ENCODE measurements at places on chromosomes 2 and 18. TPM values are rescaled to one million over a fixed set of nuclear protein-coding genes. Genes with fewer than 3 reads are reported as not detected.

DNA sequence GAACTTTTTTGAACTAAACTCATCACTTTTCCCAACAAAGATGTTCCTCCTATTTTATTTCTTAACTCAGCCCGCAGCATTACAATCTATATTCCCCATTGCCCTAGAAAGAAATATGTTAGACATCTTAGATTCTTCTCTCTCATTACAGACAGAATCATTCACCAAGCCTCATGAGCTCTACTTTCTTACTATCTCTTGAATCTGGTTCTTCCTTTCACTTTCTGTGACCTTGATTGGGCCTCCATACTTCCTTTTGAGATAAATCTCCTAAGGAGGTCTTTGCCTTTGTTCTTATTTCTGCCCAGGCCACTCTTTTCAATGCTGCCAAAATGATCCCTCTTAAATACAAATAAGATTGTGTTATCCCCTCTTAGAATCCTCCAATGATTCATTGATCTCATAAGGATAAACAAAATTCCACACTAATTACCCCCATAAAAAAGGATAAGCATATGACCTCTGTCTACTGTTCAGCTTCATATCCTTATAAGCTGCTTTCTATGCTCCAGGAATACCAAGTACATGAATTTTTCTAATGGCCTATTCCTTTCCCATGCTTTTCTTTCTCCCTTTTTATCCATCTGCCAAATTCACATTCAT, 400.0 kb downstream of the ARHGAP15 start:
- H3K27me3 ChIP-seq, result no peaks in the 10 kb centered on the region
- no peak overlapping the region for H3K27ac ChIP-seq

Gene OBSL1
- not detected for polyA plus RNA-seq

GRCh38 chr2:25548601-25549000, 124.8 kb downstream of the DTNB start:
- H3K36me3 ChIP-seq, result no peaks in the 10 kb centered on the region
- H3K4me3 ChIP-seq, result no peak overlapping the region
- DNase-seq, result no peak
- no peaks in the 10 kb centered on the region for H3K27me3 ChIP-seq
- H3K4me1 ChIP-seq, result peaks cover 12% of the 10 kb centered on the region
- no peak overlapping the region for H3K27ac ChIP-seq

DNA sequence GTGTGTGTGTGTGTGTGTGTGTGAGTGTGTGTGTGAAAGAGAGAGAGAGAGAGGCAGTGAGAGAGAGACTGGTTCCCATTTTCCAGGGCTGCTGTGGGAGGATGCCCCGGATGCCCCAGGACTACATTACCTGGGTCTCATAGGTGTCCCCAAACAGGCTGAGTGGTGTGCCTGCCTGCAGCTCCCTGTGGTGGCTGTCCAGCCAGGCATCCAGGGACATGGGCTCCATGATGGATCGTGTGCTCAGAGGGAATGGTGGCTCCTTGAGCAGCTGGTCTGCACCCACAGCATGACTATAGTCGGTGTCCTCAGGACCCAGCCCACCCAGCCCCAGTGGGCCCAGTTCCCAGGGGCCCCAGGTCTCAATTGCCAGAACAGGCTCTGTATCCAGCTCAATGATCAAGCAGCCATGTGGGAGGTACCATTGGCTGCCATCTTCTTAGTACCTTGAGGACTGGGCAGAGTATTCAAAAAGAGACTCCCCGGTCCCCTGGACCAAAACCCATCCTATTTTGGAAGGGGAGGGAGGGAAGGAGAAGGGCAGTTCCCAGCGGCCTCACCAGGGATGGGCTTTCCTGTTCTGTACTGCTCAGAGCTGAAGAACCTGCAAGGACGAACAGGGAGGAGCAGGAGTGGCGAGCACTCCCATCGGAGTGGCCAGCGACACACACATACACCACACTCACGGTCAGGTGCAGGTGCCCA, 5.8 kb upstream of the OXER1 start:
- H3K27ac ChIP-seq, result peak overlapping the region; percentile 65
- no peaks in the 10 kb centered on the region for H3K36me3 ChIP-seq
- no peaks in the 10 kb centered on the region for H3K27me3 ChIP-seq
- no peak overlapping the region for H3K4me3 ChIP-seq
- peaks cover 34% of the 10 kb centered on the region for H3K4me1 ChIP-seq

DNA sequence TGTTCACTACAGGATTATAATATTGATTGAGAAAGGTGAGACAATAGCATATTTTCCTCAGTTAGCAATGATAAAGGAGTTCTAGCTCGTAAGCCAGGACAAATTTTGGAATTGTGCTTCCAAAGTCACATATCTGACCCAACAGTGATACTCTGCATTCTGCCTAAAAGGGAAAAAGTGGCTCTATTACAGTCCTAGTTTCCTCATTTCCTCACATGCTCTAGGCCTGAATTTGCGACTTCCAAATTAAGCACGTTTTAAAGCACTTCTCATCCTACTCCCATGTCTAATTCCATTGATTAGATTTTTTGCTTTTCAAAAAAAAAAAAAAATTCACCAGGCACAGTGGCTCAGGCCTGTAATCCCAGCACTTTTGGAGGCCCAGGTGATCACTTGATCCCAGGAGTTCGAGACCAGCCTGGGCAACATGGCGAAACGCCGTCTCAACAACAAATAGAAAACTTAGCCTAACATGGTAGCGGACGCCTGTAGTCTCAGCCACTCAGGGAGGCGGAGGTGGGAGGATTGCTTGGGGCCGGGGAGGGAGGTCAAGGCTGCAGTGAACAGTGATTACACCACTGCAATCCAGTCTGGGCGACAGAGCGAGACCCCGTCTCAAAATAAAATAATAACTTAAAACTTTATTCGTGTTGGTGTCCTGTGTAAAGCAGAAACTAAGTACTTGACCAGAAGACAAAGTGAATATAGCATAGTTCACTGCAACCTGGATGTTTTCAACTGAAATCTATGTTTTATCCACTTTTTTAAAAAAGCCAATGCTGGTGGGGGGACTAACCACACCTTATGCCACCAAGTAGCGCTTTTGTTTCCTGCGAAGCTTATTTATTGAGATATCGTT, 1.5 kb downstream of the ESCO1 start:
- H3K4me3 ChIP-seq, result peak overlapping the region; percentile 100
- H3K27me3 ChIP-seq, result no peaks in the 10 kb centered on the region
- no peaks in the 10 kb centered on the region for H3K36me3 ChIP-seq
- DNase-seq, result no peak
- H3K27ac ChIP-seq, result peak overlapping the region; percentile 100
- H3K4me1 ChIP-seq, result peaks cover 37% of the 10 kb centered on the region

Gene TLK1
- polyA plus RNA-seq, result 20.0 TPM

Gene CNDP1
- not detected for polyA plus RNA-seq

GRCh38 chr2:105111365-105112150, 73.7 kb downstream of the MRPS9 start:
- DNase-seq, result no peak
- no peak overlapping the region for H3K27ac ChIP-seq
- no peaks in the 10 kb centered on the region for H3K36me3 ChIP-seq
- no peak overlapping the region for H3K4me3 ChIP-seq

- H3K27me3 ChIP-seq, result no peaks in the 10 kb centered on the region
- DNase-seq, result no peak
- H3K4me3 ChIP-seq, result no peak overlapping the region
- H3K4me1 ChIP-seq, result no peaks in the 10 kb centered on the region
- H3K36me3 ChIP-seq, result no peaks in the 10 kb centered on the region
These were observed 11.6 kb downstream of the RAMP1 start for GRCh38 chr2:237870754-237871651.

GRCh38 chr2:45734952-45735351, 83.5 kb downstream of the PRKCE start:
- no peaks in the 10 kb centered on the region for H3K36me3 ChIP-seq
- peaks cover 18% of the 10 kb centered on the region for H3K4me1 ChIP-seq
- DNase-seq, result peak; percentile 33
- H3K27me3 ChIP-seq, result no peaks in the 10 kb centered on the region
- no peak overlapping the region for H3K27ac ChIP-seq
- no peak overlapping the region for H3K4me3 ChIP-seq

Gene KCNE4
- polyA plus RNA-seq, result not detected

- H3K4me1 ChIP-seq, result peaks cover 7% of the 10 kb centered on the region
- no peaks in the 10 kb centered on the region for H3K36me3 ChIP-seq
- H3K27me3 ChIP-seq, result no peaks in the 10 kb centered on the region
- DNase-seq, result no peak
- no peak overlapping the region for H3K4me3 ChIP-seq
These were observed 58.7 kb upstream of the ACTR3 start for GRCh38 chr2:113831161-113831560.

Gene ATP8B1
- 0.11 TPM for polyA plus RNA-seq

Gene NOTO
- not detected for polyA plus RNA-seq

- peaks cover 45% of the 10 kb centered on the region for H3K4me1 ChIP-seq
- H3K36me3 ChIP-seq, result no peaks in the 10 kb centered on the region
- H3K27ac ChIP-seq, result peak overlapping the region; percentile 73
- no peaks in the 10 kb centered on the region for H3K27me3 ChIP-seq
These were observed 46.1 kb downstream of the BCL11A start for GRCh38 chr2:60507211-60507965.

DNA sequence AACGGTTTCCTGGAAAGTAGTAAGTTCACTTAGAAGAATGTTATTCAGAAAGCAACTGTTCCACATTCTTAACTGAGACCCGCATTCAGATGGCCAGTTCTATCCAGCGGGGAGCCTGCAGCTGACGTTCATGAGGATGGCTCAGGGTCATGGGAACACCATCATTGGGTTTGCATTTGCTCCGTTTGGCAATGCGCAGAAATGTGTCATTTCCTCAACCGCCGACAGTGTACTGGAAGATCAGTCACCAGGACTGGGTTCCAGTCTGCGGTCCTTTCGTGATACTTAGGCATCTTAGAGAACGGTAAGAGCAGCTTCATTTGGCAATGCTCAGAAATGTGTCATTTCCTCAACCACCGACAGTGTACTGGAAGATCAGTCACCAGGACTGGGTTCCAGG, 104.0 kb downstream of the DNER start:
- no peaks in the 10 kb centered on the region for H3K27me3 ChIP-seq
- H3K27ac ChIP-seq, result no peak overlapping the region
- no peak overlapping the region for H3K4me3 ChIP-seq
- DNase-seq, result no peak
- no peaks in the 10 kb centered on the region for H3K4me1 ChIP-seq

DNA sequence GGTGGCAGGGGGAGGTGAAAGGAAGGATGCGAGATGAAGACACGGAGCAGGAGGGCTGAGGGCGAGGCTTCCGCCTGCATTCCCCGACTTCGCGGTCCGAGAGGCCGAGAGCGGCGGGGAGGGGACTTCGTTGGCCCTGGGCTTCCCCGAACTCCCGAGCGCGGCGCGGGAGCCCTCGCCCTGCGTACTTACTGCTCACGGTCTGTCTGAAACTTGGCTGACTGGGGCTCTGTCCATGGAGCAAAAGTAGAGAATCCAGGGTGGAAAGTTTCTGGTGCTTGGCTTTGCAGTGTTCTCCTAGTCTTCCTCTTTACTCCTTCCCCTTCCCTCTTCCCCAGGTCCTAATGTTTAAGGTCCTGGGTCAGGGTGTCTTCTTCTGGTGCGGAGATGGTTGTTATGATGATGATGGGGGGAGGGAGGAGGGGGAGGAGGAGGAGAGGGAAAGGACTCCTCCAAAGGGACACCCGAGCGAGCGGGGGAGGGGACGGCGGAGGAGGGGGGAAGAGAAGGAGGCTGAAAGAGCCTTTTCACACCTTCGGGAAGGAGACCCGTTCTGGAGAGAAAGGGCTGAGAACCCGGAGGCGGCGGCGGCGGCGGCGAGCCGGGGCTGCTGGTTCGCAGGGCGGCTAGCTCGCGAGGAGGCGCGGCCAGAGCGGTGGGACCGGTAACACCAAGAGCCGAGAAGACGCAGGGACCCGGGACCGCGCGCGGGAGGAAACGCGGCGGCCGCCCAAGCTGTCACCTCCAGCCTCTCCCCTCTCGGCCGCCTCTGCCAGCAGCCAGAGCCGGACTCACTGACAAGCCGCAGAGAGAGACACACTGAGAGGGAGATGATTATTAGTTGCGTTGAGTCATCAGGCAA, at the start of gene SATB2:
Gene SATB2, minus strand, starts transcription at position 793 of the 862 bp plus-strand sequence. CDS start 1,902 bp downstream, outside the sequence.
- peaks cover 67% of the 10 kb centered on the region for H3K4me1 ChIP-seq
- DNase-seq, result peak; percentile 38
- no peaks in the 10 kb centered on the region for H3K36me3 ChIP-seq
- no peak within 1 kb of the TSS for H3K27ac ChIP-seq
- H3K4me3 ChIP-seq, result peak within 1 kb of the TSS; percentile 85

GRCh38 chr2:143051465-143051864, 77.8 kb upstream of the ARHGAP15 start:
- peaks cover 12% of the 10 kb centered on the region for H3K36me3 ChIP-seq
- no peak overlapping the region for H3K27ac ChIP-seq
- H3K4me3 ChIP-seq, result no peak overlapping the region

- H3K4me3 ChIP-seq, result no peak overlapping the region
- DNase-seq, result no peak
- H3K27ac ChIP-seq, result no peak overlapping the region
- H3K4me1 ChIP-seq, result no peaks in the 10 kb centered on the region
- no peaks in the 10 kb centered on the region for H3K27me3 ChIP-seq
These were observed 10.7 kb downstream of the OSBPL6 start for GRCh38 chr2:178204977-178205376.

Gene SERPINB13
- not detected for polyA plus RNA-seq

- peak; percentile 98 for DNase-seq
- no peaks in the 10 kb centered on the region for H3K27me3 ChIP-seq
- no peaks in the 10 kb centered on the region for H3K36me3 ChIP-seq
- peaks cover 65% of the 10 kb centered on the region for H3K4me1 ChIP-seq
- peak overlapping the region; percentile 45 for H3K27ac ChIP-seq
These were observed 113.1 kb downstream of the MREG start for GRCh38 chr2:215900203-215900611.

Gene HDHD2
- polyA plus RNA-seq, result 38.1 TPM

DNA sequence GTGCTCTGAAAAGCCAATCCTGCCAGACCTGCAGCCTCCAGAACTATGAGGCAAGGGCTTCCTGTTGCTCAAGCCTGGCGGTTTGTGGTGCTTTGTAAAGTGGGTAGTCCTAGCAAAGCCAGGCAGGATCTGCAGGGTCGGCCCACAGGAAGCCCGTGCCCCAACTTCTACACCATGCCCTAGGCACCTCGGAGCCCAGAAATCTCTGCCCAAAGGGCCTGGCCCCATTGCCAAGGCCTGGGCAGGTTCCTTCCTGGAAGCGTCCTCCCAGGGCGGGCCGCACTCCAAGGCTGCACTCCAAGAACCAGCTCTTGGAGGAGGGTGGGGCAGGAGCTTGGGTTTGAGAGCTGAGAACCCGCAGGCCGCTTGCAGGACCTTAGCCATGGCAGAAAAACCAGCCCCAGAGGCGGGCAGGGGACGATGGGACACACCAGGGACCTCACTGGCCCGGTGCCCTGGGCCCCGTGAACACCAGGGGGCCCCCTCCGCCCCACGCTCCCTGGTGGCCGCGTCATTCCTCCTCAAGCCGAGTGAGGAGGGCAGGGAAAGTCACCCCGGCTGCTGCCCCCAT, 37.2 kb upstream of the ID2 start:
- H3K4me1 ChIP-seq, result peaks cover 46% of the 10 kb centered on the region
- H3K4me3 ChIP-seq, result no peak overlapping the region
- no peaks in the 10 kb centered on the region for H3K36me3 ChIP-seq
- no peaks in the 10 kb centered on the region for H3K27me3 ChIP-seq
- peak; percentile 71 for DNase-seq

Gene REG3G
- not detected for polyA plus RNA-seq

DNA sequence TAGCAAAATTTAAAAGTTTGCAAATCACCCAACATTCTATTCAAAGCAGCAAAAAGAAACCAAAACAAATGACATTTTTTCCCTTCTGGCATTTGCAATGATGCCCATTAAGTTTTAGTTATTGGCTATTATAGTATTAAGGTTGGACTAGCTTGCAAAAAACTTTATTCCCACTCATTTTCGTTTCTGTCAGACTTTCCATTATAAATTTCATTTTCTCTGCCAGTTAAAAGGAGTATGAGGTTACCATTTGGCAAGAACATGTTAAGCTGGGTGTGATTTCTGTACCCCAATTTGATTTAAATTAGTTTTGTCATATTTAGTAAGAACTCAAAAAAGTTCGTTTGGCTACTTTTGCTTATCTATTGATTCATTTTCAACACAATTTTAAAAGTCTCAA, 187.9 kb downstream of the TCF4 start:
- no peak overlapping the region for H3K4me3 ChIP-seq
- no peak overlapping the region for H3K27ac ChIP-seq
- no peaks in the 10 kb centered on the region for H3K4me1 ChIP-seq
- H3K27me3 ChIP-seq, result no peaks in the 10 kb centered on the region
- H3K36me3 ChIP-seq, result no peaks in the 10 kb centered on the region
- DNase-seq, result no peak

Data from CD14-positive monocyte (primary cell).